AG08396 (cell line): ENCODE measurements at places on chromosomes 2 and 18.

GRCh38 chr18:35306588-35307250, 16.7 kb upstream of the ZSCAN30 start:
- DNase-seq = no peak

- no peak for DNase-seq
Measured at GRCh38 chr2:144984038-144984437, 464.1 kb upstream of the ZEB2 start.

GRCh38 chr2:105680357-105680756, 64.4 kb upstream of the NCK2 start:
- no peak for DNase-seq

GRCh38 chr2:213274143-213274542, 10.1 kb upstream of the SPAG16 start:
- no peak for DNase-seq

DNA sequence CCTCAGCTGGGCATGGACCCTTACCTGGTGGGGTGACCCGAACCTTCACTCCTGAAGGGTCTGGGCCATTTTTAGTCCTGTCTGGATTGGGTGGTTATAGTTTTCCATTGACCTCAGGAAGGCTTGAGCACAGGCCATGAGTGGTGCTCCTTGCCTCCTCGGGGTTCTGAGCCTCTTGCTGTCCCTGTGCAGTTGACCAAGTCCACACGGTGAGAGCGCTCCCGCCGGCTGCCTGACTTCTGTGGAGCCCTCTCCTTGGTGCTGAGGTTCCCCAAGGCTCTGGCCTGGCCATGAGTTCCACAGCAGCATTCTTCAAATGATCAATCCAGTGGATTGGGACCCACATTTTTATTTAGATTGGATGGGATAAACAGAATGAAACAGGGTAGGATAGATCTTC, 159.5 kb downstream of the SEPTIN10 start:
- no peak for DNase-seq

DNA sequence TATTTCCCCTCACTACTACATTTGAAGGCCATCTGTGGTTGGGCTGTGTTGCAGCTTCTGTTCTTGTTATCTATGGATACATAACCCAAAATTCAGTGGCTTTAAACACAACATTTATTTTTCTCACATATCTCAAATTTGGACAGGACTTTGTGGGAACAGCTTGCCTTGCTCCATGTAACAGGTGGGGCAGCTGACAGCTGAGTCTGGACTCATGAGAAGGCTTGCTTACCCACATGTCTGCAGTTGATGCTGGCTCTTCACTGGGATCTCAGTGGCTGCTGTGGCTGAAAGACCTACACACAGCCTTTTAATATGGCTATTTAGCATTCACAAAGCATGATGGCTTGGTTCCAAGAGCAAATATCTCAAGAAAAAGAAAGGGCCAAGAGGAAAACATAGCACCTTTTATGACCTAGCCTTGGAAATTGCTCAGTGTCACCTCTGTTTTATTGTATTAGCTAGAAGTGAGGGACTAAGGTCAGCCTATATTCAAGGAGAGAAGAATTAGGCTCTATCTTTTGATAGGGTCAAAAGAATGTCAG, 296.8 kb upstream of the ZNF521 start:
- DNase-seq = no peak

- DNase-seq = no peak
Measured at GRCh38 chr18:59109375-59109774, 30.3 kb upstream of the SEC11C start.

- DNase-seq = no peak
Measured at GRCh38 chr18:80188643-80189530, 58.4 kb downstream of the PARD6G start.

DNA sequence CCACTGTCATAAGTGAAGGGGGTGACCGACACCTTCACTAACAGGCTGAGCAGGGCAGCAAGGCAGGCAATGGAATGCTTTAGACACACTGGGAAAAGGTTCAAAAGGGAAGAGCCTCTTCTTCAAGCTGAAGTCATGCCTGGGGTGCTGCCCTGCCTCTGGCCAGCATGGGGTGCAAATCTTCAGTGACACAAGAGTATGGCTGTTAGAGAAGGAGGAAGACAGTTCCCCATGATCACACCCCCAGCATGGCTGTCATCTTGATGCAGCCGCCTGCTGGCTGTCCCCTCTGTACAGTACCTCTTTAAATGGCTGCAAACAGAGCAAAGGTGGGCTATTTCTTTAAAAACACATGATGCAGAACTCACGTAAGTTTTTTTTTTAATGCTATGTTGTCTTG, 71.9 kb downstream of the INPP4A start:
- no peak for DNase-seq

DNA sequence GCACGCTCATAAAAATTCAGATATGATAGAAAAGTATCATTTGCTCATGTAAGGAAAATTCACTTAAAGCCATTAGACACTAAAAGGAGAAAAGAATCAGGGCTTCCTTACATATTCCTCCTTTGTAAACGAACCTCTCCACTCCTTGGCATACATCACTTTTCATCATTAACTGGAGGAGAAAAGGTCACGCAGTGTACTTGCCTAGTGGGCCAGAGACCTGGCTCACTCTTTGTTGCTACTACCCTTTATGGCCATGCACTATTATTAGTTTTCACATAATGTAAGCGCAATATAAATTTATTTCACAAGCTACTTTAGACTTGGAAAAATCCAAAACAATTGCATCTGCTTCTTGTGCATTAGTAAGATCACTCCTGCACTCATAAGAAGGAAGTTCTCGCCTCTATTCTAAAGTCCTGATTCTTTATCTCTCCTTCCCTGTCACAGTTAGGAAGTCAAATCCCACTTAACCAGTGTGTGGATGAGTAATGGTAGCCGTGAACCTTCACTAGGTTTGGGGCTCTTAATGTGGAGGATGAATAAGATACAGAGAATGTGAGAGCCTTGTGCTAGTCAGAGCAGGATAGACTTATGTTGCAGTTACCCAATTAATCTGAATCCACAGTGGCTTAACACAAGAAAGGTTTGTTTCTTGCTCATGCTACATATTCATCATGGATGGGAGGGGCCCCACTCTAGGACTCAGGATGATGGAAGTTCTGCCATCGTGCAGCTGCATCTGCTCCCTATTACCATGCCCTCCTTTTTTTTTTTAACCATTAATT, 115.0 kb upstream of the GLS start:
- peak; percentile 65 for DNase-seq

- no peak for DNase-seq
Measured at GRCh38 chr2:206256706-206257205, 17.7 kb upstream of the ZDBF2 start.

DNA sequence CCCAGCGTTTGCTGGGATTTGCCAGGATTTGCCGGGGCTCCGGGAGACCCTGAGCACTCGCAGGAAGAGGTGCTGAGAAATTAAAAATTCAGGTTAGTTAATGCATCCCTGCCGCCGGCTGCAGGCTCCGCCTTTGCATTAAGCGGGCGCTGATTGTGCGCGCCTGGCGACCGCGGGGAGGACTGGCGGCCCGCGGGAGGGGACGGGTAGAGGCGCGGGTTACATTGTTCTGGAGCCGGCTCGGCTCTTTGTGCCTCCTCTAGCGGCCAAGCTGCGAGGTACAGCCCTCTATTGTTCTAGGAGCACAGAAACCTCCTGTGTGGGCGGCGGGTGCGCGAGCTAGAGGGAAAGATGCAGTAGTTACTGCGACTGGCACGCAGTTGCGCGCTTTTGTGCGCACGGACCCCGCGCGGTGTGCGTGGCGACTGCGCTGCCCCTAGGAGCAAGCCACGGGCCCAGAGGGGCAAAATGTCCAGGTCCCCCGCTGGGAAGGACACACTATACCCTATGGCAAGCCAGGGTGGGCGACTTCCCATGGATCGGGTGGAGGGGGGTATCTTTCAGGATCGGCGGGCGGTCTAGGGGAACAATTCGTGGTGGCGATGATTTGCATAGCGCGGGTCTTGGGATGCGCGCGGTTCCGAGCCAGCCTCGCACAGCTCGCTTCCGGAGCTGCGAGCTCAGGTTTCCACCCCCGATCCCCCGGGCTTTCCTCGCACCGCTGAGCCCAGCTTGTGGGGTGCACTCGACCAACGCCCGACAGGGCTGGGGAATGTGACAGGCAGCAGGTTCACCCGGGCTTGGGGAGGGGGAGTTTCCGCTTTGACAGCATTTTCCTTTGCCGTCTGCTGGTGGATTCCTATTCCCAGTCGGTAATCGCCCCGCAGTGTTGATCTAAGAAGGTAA, 2.8 kb downstream of the ONECUT2 start:
- peak; percentile 70 for DNase-seq

- DNase-seq = no peak
Measured at GRCh38 chr2:214088536-214088935, 322.3 kb upstream of the VWC2L start.

DNA sequence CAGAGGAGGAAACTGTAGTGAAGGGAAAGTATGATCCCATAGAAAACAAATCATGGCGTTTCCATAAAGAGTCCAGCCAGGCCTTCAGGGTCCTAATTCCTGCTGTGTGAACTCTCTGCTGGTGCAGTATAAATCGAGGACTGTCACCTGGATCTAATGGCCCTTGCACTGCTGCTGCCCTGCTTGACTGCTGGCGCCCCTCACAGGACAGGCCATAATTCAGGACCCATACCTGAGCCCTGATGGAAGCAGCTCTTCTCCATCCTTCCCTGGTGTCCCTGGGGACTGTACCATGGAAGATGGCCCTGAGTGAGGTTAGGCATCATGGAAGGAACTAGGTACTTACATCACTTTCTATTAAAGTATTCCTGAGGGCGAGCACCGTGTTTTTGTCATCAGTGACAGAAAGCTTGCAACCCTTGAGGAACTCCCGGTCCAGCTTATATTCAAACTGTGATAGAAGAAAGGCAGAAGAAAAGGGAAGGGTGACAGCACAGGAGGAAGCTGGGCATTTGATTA, 116.9 kb downstream of the RIF1 start:
- DNase-seq = no peak

GRCh38 chr18:14285053-14285452, 152.8 kb upstream of the ZNF519 start:
- DNase-seq = no peak

DNA sequence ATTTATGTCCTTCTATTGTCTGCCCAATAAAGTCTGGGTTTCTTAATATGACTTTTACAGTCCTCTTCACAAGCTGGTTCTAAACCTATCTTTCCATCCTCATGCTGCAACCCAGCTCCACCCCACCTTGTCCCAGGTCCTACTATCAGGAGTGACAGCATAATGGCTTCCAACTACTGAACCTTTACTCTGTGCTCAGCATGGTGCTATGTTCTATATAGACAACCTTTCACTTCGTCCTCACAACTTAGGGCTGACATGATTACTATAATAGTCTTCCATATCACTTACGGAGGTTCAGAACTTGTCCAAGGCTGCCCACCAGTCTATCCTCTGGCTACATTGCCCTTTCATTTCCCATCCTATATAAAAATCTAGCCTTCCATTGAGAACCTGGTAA, 256.8 kb downstream of the ALK start:
- DNase-seq = no peak

GRCh38 chr18:55421308-55421614, 166.7 kb downstream of the TCF4 start:
- DNase-seq = no peak

DNA sequence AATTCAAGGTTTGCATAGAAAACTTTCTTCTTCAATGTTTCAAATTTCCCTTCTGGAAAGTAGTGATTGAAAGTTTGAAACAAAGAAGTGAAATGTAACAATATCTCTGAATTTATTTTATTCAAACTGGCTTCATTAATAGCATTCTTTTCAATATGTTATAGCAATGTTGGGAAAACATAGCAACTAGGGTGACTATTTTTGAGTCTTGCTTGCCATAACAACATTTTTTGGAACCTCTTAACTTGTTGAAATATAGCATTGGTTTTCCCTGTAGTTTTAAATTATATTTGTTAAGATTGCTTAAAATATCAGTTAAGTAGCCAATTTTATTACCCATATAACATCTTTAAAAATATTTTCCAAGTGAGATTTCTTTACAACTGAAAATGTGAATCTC, 141.7 kb upstream of the OSR1 start:
- DNase-seq = no peak

DNA sequence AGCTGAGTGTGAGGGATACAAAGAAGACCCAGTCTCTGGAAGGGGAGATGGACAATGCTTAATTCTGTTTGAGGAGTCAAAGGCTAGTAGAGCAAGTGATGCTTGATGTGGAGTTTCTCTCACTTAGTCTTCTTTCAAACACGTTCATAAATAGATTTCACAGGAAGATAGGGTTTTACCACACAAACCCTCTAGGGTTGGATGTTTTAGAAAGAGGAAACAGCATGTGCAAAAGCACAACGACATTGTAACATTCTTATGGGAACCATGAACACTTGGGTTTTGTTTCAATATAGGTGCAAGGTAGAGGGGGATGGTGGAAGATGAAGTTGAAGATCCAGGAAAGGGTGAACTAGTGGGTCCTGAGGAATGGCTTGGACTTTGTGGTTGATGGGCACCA, 10.8 kb upstream of the EFEMP1 start:
- no peak for DNase-seq

- no peak for DNase-seq
Measured at GRCh38 chr2:106316915-106317314, 122.8 kb upstream of the UXS1 start.

DNA sequence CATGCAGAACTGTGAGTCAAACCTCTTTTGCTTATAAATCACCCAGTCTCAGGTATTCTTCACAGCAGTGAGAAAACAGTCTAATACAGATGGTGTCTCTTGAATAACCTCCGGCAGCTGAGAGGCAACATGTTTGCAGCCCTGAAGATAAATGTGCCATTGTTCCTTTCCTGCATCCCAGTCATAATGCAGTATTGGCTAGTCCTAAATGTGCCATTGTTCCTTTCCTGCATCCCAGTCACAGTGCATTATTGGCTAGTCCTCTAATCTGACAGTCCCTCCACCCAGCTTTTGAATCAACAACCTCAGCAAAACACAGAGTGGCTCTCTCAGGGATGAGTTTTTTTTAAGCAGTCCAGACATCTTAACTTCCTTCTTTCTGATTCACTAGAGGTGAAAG, 550.7 kb downstream of the RIT2 start:
- DNase-seq = no peak

GRCh38 chr2:237861875-237862527, 2.6 kb downstream of the RAMP1 start:
- DNase-seq = no peak

DNA sequence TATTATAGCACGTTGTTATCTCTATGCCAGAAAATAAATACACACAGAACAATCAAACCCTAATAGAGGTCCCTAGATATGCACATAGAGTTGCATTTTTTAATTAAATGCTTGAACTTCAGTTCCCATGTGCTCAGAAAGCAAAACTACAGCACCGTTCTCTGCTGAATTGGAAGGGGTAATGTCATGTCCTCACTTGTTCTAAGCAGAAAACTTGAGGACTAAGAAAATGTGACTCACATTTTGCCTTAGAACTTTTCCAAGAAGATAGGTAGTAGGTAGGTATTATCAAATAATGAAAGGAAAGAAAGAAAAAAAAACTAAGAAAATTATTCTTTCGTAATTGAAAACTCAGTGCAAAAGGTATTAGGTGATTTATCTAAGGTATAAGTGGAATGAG, 607.3 kb downstream of the ERBB4 start:
- DNase-seq = no peak

- no peak for DNase-seq
Measured at GRCh38 chr2:71839826-71840225, 307.8 kb downstream of the CYP26B1 start.

GRCh38 chr2:207132019-207132418, 33.7 kb downstream of the KLF7 start:
- DNase-seq = no peak
